ENCODE measurements at places on chromosomes 5 and 9. TPM values are rescaled to one million over a fixed set of nuclear protein-coding genes. Genes with fewer than 3 reads are reported as not detected.
A peak's percentile ranks its signal among the peaks of the same experiment; 100 is the strongest.

- H3K36me3 ChIP-seq = no peaks in the 10 kb centered on the region
- H3K27ac ChIP-seq = no peak overlapping the region
- no peaks in the 10 kb centered on the region for H3K4me1 ChIP-seq
Observed at GRCh38 chr5:5298068-5298633, 124.3 kb upstream of the ICE1 start.

DNA sequence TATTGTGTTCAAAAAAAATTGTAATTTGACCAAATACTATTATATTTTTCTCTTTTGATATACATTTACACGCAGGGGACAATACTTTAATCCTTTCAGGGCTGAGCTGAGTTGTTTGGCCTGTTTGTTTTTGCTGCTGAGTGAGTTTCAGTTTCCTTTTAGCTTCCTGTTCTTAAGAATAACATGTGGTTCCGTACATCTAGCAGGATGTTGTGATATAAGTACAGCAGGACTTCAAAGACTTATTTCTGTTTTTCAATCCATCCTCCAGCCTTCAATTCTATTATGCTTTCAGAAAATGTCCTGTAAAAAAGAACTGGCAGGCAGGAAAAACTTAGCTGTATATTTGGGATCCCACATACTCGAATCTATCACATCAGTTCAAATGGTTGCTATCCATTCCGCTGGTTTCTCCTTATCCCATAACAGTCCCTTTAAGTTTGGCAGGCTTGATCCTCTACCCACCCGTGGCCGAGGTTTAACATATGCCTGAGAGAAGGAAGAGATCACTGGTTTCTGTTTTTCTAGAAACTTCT lies 1037.3 kb upstream of the ACO1 start:
- peak overlapping the region; percentile 88 for H3K27ac ChIP-seq
- H3K36me3 ChIP-seq = peaks cover 10% of the 10 kb centered on the region
- peak; percentile 27 for DNase-seq
- H3K4me1 ChIP-seq = peaks cover 37% of the 10 kb centered on the region
- H3K4me3 ChIP-seq = peak overlapping the region; percentile 63

DNA sequence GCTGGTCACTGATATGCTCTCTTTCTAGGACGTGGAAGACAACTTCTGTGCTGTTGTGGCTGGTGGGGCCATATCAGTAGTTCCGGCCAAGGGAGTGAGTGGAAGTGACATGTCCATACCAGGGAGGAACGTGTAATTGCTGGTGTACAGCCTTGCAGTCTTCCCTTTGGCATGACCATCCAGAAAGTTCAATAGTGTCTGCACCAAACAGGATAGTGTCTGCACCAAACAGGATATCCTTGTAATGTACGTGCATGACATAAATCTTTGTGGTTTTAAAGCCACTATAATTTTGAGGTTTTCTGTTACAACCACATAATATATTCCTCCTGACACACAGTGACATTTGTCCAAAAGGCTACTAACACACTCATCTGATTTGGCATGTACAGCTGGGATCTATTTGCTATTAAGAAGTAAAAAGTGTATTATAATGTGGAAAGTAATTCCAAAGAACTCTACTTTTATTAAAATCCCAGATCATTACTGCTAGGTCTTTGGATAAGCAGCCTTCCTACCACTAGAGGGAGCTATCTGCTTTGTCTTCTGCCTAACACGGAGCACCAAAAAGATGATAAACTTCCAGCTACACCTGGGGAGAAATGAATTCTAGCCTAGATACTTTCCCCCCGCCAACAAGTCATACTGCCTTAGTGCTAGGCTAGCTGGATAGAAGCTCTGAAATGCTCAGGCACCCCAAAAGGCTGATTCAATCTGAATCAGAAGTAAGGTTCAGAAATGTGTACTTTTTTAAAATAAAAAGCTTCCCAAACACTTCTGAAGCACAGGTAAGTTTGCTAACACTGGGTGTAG lies 52.7 kb downstream of the RNF145 start:
- H3K27ac ChIP-seq = no peak overlapping the region
- peaks cover 42% of the 10 kb centered on the region for H3K4me1 ChIP-seq
- H3K27me3 ChIP-seq = no peaks in the 10 kb centered on the region
- no peak overlapping the region for H3K4me3 ChIP-seq

GRCh38 chr9:110700953-110701352 lies 32.4 kb downstream of the MUSK start:
- H3K4me3 ChIP-seq = no peak overlapping the region
- no peaks in the 10 kb centered on the region for H3K4me1 ChIP-seq
- no peaks in the 10 kb centered on the region for H3K36me3 ChIP-seq

GRCh38 chr5:98872674-98873073 lies 56.1 kb downstream of the CHD1 start:
- H3K4me1 ChIP-seq = peaks cover 6% of the 10 kb centered on the region
- no peaks in the 10 kb centered on the region for H3K27me3 ChIP-seq
- no peak for DNase-seq
- no peak overlapping the region for H3K27ac ChIP-seq
- no peak overlapping the region for H3K4me3 ChIP-seq

DNA sequence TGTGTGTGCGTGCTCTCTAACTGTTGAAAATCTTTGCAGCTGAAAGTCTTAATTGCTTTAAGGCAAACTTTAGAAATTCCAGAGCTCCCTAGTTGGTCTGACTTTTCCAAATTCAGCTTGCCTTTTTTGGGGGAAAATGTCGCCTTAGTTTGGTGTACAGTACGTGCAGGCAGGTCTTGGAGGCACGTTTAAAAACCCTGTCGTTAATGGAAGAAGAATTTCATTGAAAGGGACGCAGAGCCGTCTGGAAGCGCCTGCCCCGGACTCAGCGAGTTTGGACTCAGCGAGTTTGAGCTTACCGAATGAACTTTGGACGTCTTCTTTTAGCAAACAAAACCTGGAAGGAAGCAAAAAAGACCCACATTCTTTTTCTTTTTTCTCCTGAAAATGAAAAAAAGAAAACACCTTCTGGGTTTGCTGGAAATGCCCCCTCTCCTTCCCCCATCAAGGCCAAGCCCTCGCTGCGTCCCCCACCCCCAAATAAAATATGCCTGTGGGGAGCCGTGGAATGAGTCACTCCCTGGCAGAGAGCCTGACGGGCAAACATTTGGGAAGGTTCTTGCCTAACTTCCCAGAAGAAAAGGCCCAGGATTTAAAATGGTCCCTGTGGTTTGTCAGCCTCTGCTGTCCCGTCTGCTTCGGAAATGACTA lies 1.5 kb downstream of the NEK6 start:
- H3K27ac ChIP-seq = peak overlapping the region; percentile 34
- peak overlapping the region; percentile 89 for H3K4me3 ChIP-seq
- DNase-seq = no peak

- H3K36me3 ChIP-seq = no peaks in the 10 kb centered on the region
- H3K4me3 ChIP-seq = no peak overlapping the region
- H3K4me1 ChIP-seq = no peaks in the 10 kb centered on the region
- H3K27me3 ChIP-seq = no peaks in the 10 kb centered on the region
- DNase-seq = no peak
Observed at GRCh38 chr5:67886761-67887160, 328.8 kb upstream of the PIK3R1 start.

GRCh38 chr9:132283863-132284262 lies 70.9 kb downstream of the SETX start:
- H3K4me3 ChIP-seq = no peak overlapping the region
- no peaks in the 10 kb centered on the region for H3K4me1 ChIP-seq
- no peak for DNase-seq
- peak overlapping the region; percentile 13 for H3K27ac ChIP-seq

- H3K4me3 ChIP-seq = no peak overlapping the region
- H3K4me1 ChIP-seq = no peaks in the 10 kb centered on the region
- no peak for DNase-seq
- H3K27ac ChIP-seq = no peak overlapping the region
Observed at GRCh38 chr9:90851444-90851843, 49.8 kb downstream of the SYK start.

- H3K36me3 ChIP-seq = no peaks in the 10 kb centered on the region
- H3K4me3 ChIP-seq = no peak overlapping the region
- no peak overlapping the region for H3K27ac ChIP-seq
- no peaks in the 10 kb centered on the region for H3K4me1 ChIP-seq
- H3K27me3 ChIP-seq = peaks cover 2% of the 10 kb centered on the region
Observed at GRCh38 chr5:16784843-16785791, 151.0 kb downstream of the MYO10 start.

- no peak for DNase-seq
- no peak overlapping the region for H3K27ac ChIP-seq
- H3K27me3 ChIP-seq = no peaks in the 10 kb centered on the region
- H3K36me3 ChIP-seq = no peaks in the 10 kb centered on the region
- H3K4me3 ChIP-seq = no peak overlapping the region
Observed at GRCh38 chr9:79013715-79014610, 557.8 kb upstream of the TLE4 start.

DNA sequence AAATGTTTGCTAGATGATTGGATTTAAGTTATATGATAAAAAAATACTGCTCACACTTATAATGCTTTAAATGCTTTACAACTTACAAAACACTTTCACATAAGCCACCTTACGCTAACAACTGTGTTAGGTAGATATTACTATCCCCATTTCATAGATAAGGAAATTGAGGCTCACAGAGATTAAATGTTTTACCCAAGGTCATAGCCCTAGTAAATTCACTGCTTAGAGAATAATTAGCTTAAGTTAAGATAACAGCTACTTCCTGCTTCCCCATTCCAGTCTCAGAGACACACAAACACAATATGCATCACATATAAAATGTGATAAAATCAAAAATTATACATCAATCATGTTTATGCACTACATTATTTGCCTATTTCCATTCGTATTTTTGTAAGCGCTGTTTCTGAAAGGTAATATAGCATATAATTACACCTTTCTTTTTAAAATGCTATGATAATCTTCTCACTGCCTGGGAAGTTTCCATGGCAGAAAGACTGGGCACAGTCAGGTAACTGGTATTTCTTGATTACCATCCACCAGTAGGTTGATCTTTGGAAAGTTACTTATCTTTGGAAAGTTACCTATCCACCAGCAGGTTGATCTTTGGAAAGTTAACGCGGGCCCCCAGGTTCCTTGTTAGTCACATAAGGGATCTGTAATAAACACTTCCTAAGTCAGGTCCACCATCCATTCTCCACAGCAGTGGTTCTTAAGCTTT lies 101.1 kb downstream of the NFIB start:
- no peaks in the 10 kb centered on the region for H3K27me3 ChIP-seq
- H3K27ac ChIP-seq = no peak overlapping the region

- peak overlapping the region; percentile 99 for H3K27ac ChIP-seq
- H3K27me3 ChIP-seq = peaks cover 2% of the 10 kb centered on the region
- peaks cover 46% of the 10 kb centered on the region for H3K4me1 ChIP-seq
- no peak for DNase-seq
Observed at GRCh38 chr5:66144834-66145390, 812 bp downstream of the SREK1 start.

DNA sequence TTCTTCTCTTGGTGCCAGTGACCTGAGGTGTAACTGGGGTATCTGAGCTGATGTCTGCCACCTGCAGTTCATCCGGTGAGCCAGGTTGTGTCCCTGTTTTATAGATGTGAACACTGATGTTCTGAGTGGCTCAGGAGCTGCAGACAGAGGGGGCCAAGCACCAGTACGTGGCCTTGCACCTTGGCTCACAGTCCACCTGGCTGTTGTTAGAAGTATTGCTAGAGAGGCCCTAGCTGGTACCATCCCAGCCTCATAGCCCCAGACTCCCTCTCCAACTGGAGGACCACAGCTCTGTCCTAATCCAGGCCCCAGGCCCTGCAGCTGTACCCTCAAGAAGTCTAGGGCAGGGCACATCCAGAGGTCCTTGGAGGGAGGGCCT lies 16.2 kb downstream of the PHF2 start:
- no peaks in the 10 kb centered on the region for H3K36me3 ChIP-seq
- DNase-seq = no peak
- no peak overlapping the region for H3K4me3 ChIP-seq
- no peaks in the 10 kb centered on the region for H3K27me3 ChIP-seq
- no peak overlapping the region for H3K27ac ChIP-seq
- peaks cover 26% of the 10 kb centered on the region for H3K4me1 ChIP-seq

DNA sequence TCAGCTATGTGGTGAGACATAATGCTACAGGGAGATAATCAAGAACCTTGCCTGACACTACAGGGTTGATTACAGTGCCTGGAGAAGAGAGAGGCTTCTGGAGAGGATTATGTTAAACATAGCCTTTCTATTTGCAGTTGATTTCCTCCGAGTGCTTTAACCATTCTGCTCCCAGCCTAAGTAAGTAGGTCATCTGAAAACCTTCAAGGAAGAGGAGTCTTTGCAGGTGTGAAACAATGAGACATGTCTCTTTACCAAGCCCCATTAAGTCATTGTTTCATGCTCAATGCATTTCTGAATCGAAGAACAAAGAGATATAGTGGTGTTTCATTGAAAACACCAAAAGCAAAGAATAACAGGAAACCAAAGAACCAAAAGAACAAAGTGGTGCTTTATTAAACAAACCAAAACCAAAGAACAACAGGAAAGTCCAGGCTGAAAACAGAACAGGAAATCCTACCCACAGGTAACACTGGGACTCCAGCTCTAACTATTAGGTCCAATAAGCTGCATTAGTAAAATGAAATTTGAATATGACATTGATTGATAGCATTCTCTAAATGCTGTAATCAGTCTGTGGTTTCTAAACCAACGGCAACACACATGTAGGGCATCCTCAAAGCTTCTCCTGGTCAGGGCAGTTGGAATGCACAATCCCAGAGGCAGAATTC lies 113.3 kb upstream of the SPATA31D4 start:
- H3K4me3 ChIP-seq = no peak overlapping the region
- H3K4me1 ChIP-seq = peaks cover 16% of the 10 kb centered on the region
- H3K36me3 ChIP-seq = no peaks in the 10 kb centered on the region
- DNase-seq = no peak

DNA sequence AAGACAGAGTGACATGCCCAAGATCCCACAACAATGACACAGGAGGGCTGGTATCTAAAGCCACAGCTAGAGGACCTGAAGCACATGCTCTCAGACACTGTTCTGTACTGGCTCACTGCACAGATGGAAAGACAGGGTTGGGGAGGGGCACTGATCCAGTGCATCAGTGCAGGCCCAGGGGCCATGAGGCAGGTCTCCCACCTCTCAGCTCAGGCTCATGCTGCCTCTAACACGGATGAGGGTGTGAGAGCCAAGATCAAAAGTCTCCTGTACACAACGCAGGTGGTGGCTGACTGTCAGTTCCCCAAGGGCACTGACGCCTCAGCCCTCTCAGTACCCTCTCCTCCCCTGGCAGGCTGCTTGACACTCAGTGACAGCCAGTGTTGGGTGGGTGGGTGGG lies 10.9 kb downstream of the RAPGEF1 start:
- no peaks in the 10 kb centered on the region for H3K27me3 ChIP-seq
- peak overlapping the region; percentile 81 for H3K4me3 ChIP-seq
- H3K27ac ChIP-seq = peak overlapping the region; percentile 99
- H3K4me1 ChIP-seq = peaks cover 87% of the 10 kb centered on the region

DNA sequence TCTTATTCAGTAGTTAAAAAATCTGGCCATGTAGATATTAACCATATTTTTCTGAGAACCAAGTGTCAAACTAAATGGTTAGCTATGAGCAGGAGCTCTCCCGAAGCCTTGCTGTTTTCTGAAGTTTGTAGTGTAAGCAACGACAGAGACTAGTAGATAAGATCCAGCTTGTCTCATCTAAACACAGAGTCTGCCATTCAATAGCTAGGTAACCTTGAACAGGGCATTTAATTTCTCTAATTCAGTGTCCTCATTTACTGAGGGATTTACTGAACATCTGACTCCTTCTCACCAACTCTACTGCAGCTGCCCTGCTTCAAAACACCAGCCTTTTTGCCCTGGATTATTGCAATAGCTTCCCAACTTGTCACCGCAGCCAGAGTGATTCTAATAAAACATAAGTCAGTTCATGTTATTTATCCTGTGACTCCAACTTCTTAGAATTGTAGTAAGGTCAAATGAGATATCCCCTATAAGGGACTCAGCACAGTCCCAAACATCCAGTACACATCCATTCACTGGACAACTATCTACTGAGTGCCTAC lies 337.0 kb downstream of the PLK2 start:
- no peak for DNase-seq
- no peak overlapping the region for H3K27ac ChIP-seq
- no peaks in the 10 kb centered on the region for H3K27me3 ChIP-seq
- H3K4me3 ChIP-seq = no peak overlapping the region

Gene MCIDAS
- total RNA-seq = 0.10 TPM

Gene GRIN3A
- not detected for total RNA-seq

Gene SOHLH1
- total RNA-seq = not detected

Gene PLPP6
- total RNA-seq = 5.3 TPM

Gene SLC46A2
- not detected for total RNA-seq
